Hepatic stellate cell (primary cell): ENCODE measurements at places on chromosomes 16 and 17.

GRCh38 chr17:76142585-76143041 is 1.6 kb upstream of the FOXJ1 start:
- no peak for DNase-seq

- DNase-seq, result no peak
These were observed 4.9 kb downstream of the COX6A2 start for GRCh38 chr16:31423241-31423640.

DNA sequence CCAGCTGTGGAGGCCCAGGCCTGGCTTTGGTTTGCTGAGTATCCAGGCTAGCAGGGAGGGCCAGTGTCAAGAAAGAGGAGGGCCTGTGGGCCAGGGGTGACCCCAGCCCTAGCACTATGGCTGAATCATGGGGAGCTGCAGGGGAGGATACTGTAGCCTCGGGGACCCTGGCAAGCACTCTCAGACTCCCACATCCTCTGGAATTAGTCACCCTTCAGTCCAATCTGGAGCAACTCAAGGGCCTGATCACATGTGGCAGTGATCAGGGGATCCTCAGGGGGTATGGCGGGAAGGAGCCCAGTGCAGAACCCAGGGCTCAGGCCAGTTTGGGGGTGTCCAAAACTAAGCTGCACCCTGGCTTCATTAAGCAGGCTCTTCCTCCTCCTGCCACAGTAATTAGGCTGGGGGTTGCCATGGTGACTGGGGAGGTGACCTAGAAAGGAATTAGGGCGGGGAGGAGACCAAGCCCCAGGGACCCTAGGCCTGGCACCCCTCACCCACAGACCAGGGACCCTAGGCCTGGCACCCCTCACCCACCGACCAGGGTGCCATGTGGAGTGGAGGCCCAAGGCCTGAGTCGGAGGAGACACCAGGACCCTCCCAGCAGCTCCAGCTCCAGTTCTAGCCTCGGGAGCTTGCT is 5.8 kb downstream of the NLGN2 start:
- peak; percentile 77 for DNase-seq

DNA sequence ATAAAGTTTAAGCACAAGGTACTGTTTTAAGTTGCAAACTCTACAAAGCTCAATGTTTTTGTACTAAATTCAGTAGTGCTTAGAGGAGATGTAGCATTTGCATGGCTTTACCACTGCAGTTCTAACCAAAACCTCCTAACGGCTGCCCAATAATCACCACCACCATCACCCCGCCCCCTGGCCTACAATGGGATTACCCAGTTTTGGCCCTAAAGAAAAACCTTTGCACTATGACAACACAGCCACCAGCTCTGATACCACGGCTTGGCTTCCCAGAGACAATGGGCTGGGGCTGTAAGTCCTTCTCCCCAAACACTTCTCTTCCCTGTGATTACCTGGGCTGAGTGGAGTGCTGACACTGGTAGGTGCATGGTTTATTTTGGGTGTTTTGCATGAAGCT is 58.4 kb upstream of the MTMR4 start:
- no peak for DNase-seq

GRCh38 chr16:50002190-50002589 is 22.8 kb upstream of the CNEP1R1 start:
- no peak for DNase-seq

- DNase-seq, result peak; percentile 78
These were observed 3.9 kb upstream of the KRT28 start for GRCh38 chr17:40803617-40804082.

DNA sequence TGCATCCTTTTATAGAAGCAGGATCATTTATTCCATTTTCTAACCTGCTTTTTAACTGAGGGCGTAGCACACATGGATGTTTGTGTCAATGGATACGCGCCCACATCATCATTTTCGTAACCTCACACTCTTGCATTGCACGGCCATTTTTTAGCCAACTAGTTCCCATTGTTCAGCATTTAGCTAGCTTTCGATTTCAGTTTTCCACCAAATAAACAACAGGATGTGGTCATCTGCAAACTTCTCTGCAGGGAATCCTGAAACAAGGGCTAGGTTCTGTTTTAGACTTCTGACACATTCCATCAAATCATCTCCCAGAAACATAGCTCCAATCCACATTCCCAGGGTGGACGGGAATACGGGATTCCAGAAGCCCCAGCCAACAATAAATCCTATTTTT is 6.4 kb downstream of the CYB561 start:
- DNase-seq, result peak; percentile 68

DNA sequence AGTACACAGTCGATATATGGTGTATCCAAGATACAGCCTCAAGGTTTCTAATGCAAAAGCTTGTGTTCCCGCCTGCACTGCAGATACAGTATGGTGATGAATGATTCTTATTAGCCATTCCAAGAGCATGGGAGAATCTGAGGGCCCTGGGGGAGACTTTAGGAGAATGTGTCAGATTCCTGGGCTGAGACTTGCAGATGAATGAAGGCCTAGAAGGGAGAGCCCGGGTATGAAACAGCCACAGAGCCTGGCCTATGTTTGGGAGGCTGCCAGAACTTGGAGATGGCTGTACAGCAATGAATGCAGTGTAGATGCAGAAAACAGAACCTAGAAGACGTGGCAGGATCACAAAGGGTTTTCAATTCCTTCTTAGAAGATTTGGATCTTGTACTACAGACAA is 510.7 kb downstream of the HAPSTR1 start:
- DNase-seq, result no peak

DNA sequence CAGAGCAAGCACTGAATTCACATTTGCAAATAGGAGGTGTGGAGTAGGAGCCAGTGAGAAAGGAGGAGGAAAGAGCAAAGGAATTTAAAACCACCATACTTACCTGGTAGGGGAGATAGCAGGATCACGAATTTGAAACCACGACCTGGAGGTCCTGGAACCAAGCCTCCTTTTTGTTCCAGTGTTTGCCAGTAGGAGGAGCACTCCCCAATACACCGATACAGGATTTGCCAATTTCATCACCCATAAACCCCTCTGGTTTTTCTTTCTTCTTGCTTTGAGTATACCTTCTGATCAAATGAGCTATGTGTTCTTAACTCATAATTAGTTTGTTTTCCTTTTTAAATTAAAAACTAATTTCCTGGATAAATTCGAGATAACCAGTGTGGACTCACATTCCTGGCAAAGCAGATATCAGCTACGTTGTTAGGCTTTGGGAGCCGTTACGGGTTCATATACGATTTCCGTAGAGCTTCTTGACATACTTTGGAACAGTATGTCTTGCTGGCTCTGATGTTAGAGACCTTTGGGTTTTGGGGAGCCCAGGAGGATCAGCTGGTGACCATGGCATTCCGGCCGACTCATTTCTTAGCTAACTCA is 22.7 kb downstream of the BCO1 start:
- DNase-seq, result no peak

DNA sequence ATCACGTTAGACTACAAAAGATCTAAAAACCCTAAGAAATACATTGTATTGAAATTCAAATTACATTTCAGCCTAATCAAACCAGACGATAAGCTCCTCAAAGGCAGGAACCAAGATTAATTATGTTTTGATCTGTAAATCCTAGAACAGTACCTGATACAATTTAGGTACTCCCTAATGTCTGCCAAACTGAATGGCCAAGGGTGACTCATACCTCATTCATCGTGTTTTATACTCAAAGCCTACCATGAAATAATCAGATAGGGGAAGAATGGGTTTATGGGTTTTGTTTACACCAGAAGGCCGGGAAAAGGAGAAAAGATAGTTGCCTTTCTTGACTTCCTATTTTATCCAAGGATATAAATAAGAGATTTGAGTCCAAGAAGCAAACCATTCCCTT is 19.3 kb downstream of the MMD start:
- no peak for DNase-seq

DNA sequence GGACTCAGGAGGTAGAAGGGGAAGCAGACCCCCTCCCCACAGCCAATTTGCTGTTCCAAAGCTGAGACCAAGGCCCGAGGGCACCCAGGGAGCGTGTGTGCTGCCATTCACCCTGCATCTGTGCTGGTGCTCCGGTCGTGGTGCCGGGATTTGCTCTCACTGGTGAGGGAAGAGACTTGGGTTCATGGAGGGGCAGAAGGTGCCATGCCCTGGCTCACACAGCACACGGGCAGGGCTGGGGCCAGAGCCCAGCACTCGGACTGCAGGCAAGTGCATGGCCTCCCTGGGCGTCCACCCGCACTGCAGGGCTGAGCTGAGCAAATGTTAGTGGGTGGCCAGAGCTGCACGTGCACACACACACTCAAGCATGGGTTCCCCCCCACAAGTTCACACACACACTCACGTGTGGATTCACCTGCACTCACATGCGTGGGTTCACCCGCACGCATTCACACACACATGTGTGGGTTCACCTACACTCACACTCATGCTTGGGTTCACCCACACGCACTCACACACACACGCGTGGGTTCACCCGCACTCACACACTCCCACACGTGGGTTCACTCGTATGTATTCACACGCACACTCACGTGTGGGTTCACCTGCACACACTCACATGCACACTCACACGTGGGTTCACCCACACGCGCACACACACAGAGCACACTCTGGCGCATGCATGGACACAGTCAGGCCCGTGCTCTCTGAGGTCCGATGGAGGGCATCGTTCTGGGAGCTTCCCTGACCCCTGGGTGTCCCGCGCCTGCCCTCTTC is 57.0 kb upstream of the CBFA2T3 start:
- DNase-seq, result no peak

DNA sequence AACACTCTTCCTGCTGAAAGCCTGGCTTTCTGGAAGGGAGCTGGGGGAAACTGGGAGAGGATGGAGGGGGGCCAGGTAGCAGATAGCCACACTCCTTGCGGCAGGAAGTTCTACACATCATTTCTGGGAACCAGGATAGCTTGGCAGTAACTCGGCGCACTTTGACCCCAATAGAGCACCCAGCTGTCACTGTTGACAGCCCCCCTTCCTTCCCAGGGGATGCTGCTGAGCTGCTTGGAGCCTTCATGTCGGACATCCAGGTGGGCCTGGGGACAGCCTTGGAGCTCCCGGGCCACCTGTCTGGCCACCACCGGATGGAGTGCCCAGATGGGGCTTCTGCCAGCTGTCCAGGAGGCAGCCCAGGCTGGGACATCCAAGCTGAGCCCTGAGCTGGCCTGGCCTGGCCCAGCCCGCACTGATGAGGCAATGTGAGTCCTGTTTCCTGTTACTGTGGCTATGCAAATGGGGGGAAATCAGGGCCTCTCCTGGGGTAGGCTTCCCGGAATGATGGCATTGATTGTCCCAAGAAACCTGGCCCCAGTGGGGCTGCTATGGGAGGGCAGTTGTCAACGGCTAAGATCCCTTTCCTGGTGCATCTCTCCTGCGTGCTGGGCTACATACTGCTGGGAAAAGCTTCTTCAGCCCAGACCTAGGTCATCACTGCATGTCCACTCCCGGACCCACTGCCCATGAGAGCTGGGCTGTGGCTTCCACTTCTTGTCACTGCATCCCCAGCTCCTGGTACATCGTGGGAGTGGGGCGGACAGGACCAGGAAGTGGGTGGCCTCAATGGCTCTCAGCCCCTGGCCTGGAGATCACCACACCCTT is 50.0 kb downstream of the SOCS1 start:
- DNase-seq, result peak; percentile 41

GRCh38 chr17:79927688-79928501 is 88.7 kb upstream of the CBX4 start:
- no peak for DNase-seq

DNA sequence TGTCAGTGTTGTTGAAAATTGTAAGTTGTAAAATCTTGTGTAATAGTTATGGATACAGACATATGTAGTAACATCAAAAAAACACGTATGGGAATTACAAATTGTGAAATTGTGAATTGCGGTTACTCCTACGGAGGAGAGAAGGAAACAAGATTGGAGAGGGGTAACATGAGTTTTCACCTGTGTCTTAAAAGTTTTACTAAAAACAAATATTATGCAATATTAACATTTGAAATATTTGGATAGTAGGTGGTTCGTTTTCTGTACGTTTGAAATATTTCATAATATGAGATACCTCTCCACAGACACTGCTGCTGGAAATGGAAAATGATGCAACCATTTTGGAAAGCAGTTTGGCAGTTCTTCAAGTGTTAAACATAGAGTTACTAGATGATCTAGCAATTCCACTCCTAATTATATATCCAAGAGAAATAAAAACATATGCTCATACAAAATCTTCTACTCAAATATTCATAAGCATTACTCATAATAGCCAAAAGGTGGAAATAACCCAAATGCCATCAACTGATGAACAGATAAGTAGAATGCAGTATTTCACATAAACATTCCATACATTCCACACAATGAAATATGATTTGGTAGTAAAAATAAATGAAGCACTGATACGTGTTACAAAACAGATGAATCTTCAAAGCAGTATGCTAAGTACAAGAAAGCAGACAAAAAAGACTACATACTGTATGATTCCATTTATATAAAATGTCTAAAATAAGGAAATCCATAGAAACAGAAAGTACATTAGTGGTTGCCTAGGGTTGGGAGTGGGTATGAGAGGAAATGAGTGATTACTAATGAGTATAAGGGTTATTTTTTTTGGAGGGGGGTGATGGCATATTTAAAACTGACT is 40.7 kb upstream of the ABCA10 start:
- DNase-seq, result no peak

GRCh38 chr16:29900888-29901606 is 759 bp downstream of the ASPHD1 start:
- no peak for DNase-seq

DNA sequence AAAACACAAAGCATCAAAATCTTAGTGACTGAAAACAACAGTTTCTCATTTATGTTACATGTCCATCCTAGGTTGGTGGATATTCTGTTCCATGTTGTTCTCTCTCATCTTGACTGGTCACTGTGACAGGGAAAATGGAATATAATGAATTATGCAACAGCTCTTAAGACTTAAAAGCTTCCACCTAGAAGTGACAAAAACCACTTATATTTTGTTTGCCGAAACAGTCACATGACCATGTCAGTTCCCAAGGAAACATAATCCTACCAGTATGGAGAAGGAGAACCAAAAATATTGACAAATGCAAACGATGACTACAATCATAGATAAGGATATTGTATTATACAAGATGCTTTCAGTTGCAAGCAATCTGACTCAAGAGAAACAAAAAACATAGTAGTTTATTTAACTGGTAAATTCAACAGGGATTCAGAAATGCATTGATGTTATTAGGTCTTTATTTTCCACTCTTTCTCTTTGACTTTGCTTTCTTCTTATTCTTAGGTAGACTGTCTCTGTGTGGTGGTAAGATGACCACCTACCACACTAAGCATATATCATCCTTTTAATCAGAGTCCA is 103.8 kb downstream of the SSH2 start:
- DNase-seq, result no peak
